ENCODE measurements at places on chromosomes 4 and X.

- DNase-seq: no peak
These were observed 67.6 kb upstream of the HGFAC start for GRCh38 chr4:3374011-3374645.

DNA sequence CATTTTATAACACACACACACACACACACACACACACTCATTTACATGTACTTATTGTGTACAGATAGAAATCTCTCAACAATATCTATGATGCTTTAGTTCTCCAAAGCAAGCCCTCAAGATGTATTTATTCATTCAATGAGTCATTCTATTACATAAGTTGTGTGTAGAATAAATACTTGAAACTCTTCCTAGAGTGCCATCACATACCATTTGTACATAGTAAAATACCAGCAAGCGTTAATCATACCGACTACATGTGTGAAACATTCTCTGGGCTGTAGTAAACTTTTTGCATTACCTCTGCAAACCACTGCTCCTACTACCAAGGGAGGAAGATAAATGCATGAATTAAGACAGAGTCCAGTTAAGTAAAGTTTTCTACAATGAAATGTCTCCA lies 70.9 kb downstream of the EPHA5 start:
- DNase-seq: no peak

GRCh38 chrX:103780336-103781061 lies 3.9 kb downstream of the PLP1 start:
- no peak for DNase-seq

DNA sequence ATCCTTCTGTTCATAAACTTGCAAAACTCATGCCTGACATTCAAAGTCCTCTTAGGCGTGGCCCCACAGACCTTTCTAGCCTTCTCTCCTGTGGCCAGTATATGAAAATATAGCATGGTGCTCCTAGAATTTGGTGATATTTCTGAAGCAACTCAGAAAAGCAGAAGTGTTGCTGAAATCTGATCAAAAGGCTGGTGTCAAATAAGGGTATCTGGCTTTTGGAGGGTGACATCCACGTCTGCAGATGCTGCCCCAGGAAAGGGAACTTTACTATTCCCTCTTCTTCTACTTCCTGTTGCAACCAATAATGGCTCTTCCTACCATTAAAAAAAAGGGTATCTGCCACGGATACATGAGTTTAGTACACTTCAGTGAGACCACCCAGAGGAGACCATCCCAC lies 83.9 kb upstream of the RPS6KA3 start:
- DNase-seq: no peak

DNA sequence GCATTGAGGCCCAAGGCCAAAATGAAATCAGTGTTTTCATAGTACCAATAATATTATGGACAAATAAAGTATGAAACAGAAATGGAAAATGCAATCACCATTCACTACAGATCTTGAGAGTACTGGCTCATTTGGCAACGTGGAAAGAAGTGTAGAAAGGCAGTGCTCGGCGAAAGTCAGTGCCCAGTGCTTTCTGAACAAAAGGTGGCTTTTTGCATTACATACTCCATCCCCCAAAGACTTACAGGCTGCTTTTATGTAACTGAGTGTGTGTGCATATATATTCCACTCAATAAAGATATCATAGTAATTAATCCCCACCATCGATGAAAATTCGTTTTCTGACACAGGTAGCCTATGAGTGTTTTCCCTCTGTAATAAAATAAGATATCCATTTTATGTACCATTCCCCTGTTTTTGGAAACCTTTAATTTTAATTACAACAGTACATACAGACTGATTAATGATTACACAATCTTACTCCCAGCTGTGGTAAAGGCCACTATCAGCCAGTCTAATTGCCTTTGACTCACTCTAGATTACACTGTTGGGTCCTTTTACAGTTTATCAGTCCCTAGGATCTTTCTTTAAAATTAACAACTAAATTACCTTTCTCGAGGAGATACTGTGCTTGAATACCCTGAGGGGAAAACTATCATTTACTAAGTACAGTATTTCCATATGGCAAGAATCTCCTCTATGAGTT lies 65.9 kb downstream of the MAD2L1 start:
- no peak for DNase-seq

- DNase-seq: no peak
These were observed 164.9 kb upstream of the KLF3 start for GRCh38 chr4:38499101-38499500.

GRCh38 chrX:141904262-141904661 lies 568 bp downstream of the MAGEC1 start:
- DNase-seq: no peak

GRCh38 chrX:147679356-147680005 lies 232.2 kb upstream of the FMR1 start:
- DNase-seq: no peak

DNA sequence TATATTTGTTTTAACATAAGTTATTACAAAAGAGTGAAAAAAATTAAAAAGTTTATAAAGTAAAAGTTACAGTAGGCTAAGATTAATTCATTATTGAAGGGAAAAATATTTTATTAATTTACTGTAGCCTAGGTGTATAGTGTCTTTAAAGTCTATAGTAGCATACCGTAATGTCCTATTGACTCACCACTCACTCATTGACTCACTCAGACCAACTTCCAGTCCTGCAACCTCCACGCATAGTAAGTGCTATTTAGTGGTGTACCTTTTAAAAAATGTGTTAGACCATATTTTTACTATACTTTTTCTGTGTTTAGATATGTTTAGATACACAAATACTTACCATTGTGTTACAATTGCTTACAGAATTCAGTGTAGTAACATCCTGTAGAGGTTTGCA lies 841.1 kb downstream of the CENPC start:
- DNase-seq: no peak

Data from stimulated activated CD4-positive, alpha-beta T cell treated with anti-CD3 and anti-CD28 coated beads, Interleukin-1b, Interleukin-23, amount 100 ng/mL, for 4 hours (primary cell).